ENCODE measurements at places on chromosomes 13 and 19.
A peak's percentile ranks its signal among the peaks of the same experiment; 100 is the strongest.

DNA sequence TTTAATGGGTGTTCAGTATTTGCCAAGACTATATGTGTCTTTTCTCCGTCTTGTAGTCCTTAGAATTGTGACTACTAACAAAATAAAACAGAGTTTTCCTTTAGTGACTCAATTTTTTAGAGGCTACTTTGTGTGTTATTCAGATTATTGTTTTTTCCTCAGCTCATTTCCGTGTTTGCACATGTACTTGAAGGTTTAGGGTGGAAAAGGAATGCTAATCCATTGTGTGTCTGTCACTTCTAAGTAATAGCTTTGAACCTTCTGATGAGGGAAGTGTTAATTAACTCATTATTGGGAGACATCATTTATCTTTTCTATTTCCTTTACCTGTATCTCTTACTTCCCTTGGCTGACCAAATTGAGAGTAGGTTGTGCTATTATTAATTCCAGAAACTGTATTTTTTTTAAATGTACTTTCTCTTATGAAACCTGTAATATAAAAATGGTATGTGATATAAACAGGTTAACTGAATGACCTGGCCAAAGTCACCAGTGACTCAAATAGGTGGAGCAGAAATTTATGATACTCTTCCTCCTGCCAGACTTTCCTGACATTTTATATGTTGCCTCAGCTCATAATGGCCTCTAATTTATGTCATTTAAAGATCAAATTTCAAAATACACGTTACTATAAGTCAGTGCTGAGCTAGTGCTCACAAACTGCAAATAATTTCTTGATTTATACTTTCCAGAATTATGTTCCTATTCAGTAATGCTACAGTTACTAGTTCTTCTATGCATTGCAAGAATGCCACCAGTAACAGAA lies 88.8 kb downstream of the LMO7 start:
- DNase-seq: no peak

DNA sequence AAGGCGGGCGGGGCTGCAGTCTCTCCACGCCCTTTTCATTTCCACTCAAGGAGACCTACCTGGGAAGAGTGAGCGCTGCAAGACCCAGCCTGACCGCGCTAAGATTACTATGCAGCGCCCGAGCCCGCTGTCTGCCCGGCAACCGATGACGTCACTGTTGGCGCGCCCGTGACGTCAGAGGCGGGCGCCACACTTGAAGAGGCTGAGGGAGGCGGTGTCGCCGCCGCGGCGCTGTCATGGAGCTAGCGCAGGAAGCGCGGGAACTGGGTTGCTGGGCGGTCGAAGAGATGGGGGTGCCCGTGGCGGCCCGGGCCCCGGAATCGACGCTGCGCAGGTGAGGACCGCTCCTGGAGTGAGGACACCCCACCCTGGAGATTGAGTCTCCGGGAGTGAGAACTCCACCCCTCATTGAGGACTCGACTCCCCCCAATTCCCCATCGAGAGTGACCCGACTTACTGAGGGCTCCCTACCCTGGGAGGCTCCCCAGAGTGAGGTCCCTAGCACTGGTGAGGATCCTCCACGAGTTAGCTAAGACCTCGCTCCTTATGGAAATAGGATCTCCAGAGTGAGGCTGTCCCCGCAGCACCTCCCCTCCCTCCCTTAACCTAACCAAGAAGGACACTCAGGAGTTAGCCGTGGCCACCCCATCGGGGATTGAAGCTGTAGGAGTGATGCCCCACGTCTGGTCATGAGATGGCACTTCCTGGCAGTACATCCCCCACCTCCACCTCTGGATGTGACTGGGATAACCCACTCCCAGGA lies at the start of gene HAUS5:
Gene HAUS5 (plus strand): TSS at position 177 of the 763 bp plus-strand sequence. CDS start 60 bp downstream, at position 237.
- peak; percentile 94 for DNase-seq

GRCh38 chr13:80778297-80778696 lies 437.4 kb upstream of the SPRY2 start:
- no peak for DNase-seq

- no peak for DNase-seq
These were observed 6.9 kb upstream of the MEF2B start for GRCh38 chr19:19176950-19177349.

- DNase-seq: no peak
These were observed 27.7 kb downstream of the EFNB2 start for GRCh38 chr13:106507560-106508274.

DNA sequence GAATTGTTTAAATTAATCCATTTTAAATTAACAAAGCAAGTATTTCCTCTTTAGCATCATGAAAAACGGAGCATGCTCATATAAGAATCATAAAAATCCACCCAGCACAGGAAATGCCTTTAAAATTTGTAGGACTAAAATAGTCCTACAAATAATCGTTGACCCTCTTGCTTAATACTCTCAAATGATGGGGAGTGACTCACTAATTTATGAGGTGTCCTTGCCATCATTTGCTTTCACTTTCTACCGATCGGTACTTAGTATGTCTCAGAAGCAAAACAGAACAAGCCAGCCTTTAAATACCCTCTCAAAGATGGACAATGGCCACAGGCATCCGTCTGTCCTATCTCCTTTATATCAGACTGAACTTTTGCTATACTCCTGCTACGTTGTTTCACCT lies 97.2 kb downstream of the SUCLA2 start:
- no peak for DNase-seq

DNA sequence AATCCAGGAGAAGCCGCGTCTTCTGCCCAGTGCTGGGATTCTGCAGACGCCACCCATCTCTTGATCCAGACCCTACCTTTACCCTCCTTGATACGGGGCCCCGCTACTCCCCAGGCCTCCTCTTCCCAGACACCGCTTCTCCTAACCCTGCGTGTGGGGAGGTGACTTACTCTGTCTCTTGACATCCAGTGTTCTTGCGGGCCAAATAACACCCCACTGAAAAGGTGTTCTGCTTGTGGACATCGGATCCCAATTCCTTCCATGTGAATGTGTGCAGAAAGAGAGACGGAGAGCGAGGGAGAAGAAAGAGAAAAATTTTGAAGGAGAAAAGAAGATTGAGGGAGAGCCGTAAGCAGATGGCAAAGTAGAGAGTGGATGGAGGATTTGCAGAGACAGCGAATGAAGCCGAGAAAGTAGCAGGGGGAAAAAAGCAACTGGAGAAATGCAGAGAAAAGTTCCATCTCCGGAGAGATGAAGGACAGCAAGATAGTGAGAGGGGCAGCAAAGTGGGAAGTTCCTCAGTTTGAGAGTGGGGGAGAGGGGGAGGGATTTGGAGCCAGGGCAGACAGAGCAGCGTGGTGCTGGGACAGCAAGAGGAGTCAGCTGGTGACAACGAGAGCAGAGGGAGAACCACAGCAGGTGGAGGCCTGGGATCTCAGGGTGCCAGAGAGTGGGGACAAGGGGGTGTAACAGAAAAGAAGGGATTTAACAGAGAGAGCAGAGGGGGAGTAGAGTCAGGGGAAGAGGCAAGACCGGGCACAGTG lies 814 bp downstream of the ZNF480 start:
- DNase-seq: no peak

GRCh38 chr13:31096654-31097302 lies 64.9 kb downstream of the HSPH1 start:
- DNase-seq: no peak

DNA sequence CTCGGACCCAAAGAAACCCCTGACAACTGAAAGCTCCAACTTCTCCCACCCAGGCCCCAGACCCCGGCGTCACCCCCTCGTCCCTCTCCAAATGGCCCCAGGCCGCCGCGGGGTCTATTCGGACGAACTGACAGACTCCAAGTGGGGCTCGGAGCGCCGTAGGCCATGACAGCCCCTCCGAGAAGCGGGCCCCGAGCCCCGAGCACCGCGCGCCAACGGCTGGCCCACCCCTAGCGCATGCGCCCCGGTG lies 360 bp downstream of the DDX39A start:
- peak; percentile 78 for DNase-seq

GRCh38 chr19:9043524-9043923 lies 33.3 kb upstream of the MUC16 start:
- DNase-seq: no peak

DNA sequence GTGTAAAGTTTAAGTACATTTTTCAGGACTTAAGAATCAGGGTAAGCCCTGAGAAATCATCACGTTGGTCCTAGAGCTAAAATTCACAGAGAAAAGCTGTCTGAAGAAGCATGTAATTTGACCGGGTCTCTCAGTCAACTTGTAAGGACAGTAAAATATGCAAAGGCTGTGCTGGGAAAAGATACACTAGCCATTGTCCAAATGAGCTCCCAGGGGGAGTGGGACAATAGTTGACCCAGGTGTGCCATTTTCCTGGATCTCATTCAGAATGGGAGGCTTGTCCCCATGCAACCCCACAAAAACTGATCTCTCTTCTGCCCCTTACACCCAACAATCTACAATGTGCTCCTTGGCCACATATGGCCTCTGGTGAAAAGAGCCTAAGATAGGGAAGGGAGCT lies 437.9 kb downstream of the KLF12 start:
- no peak for DNase-seq

DNA sequence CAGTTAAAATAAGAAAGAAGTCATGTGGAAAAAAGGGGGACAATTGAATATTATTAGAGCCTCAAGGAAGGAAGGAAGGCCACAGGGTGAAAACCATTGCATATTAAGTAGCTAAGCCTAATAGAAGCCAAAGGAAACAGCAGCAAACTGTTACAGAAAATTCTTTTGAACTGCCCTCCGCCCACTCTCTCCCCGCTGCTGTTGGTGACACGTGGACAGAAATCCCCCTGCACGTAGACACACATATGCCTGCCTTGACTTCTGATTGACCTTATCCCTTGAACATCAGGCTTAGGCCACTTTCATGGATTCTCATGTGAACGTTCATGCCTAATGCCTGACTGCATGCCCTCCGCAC lies 229.1 kb downstream of the KCNRG start:
- no peak for DNase-seq

- no peak for DNase-seq
These were observed 88.3 kb upstream of the TEX29 start for GRCh38 chr13:111232191-111232590.

DNA sequence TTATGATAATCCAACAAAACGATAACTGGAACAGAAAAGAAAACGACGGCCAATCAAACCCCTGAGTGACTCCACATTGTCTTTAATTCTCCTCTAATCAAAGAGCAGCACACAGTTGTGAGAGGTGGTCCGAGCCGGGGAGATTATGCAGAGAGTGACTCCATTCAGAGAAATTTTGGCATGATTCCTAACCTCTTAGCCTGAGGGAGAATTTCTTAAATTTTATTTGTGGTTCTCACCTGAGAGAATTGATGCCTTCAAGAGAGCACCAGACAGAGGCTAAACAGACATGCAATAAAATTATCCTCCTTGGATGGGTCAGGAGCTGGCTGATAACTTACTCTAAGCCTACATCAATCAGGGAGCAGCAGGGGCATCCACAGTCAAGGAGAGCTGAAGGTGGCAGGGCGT lies 310.0 kb upstream of the KLF12 start:
- no peak for DNase-seq

DNA sequence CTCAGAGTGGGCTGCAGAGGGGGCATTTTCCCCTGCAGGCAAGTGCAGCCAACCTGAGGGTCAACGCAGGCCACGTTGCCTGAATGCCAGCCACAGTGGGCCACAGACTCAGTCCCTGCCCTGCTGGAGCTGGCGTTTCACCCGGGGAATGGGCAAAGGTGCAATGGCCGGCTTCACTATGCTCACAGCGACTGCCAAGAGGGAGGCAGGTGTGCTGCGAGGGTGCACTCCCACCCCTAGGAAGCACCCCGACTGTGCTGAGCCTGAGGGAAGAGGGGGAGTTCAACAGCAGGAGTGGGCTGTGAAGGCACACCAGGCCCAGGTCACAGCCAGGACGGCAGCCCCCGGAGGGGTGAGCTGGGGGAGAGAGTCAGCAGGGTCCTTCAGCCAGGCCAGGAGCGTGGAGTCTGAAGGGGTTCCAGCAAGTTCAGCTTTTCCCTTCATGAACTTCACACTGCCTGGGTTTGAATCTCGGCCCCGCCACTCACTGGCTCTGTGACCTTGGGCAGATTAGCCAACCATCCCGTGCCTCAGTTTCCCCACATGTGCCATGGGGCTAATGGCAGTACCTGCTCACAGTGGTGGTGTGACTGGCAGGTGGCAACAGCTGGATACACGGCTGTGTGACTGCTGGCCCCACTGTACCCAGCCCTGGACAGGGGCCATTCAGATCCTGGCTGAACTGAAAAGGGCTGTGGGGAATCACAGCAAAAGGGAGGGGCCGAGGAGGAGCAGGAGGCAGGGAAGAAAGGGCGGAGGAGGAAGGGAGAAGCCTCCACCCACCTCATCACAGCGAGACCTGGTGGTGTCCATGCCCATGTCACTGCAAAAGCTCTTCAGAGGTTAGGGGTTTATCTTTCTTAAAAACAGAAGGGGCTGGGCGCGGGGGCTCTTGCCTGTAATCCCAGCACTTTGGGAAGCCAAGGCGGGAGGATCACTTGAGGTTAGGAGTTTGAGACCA lies 7.6 kb downstream of the TRAPPC6A start:
- no peak for DNase-seq
